Stimulated activated CD4-positive, alpha-beta T cell treated with anti-CD3 and anti-CD28 coated beads, Interleukin-12 subunit alpha, Interleukin-12 subunit beta, amount 100 ng/mL, for 4 hours (primary cell): ENCODE measurements at places on chromosomes 13 and 19.

DNA sequence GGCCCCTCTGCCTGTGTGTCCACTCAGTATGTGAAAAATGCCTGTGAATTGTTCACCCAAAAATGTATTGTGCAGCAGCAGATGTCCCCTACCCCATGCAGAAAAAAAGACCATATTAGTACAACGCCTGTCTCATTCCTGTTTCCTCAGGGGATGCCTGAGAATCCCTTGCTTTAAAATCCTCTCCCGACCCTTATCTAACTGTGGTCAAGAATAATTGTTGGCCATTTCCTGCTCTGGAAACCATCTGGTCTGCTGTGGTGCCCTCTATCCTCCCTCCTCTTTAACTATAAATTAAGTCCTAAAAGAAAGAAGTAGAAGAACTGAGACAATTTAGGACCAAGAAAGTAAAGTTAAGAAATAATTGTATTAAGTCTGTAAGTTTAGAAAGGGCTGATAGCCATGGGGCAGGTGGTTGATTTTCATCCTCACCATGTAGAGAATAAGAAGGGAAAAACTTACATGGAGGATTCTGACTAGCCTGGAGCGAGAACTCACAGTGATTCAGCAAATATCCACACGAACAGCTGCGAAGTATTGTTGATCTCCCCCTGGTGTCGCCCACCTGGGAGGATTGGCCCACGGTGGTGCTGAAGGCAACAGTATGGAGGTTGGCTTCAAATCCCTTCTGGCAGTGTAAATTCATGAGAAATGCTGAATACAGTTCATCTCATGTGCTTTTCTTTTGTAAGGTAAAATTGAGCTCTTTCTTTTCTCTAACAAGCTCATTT is 85.6 kb downstream of the COL4A2 start:
- DNase-seq, result no peak

GRCh38 chr19:39936020-39936419 is 1.6 kb upstream of the FCGBP start:
- DNase-seq, result no peak

GRCh38 chr13:79987761-79988160 is 353.2 kb downstream of the SPRY2 start:
- no peak for DNase-seq

- DNase-seq, result no peak
Observed at GRCh38 chr13:25675060-25675459, 303.3 kb downstream of the ATP8A2 start.

DNA sequence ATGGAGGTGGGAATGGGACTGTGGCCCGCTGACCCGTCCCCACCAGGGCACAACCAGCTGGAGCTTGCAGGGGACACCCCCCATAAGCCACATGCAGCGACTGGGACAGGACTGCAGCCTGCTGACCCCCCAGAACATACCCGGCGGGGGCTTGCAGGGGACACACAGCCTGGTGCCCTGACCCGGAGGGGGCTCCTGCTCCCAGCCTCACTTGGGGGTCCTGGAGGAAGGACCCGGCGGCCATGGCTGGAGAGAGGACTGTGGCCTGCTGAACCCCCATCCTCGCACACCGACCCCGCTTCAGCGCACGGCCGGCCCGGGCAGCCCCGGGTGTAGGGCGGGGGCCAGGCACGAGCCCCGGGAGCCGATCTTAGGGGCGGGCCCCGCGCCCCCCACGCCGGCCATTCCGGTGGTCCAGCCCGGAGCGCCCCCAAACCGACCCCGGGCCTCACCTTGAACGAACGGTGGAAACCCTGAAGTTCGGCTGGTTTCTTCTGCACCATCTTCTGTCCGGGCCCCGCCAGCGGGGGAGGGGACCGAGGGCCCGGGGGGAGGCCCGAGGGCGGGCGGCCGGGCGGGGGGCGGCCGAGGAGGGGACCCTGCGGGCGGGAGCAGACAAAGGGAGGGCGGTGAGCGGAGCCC is 574 bp downstream of the MKNK2 start:
- DNase-seq, result no peak

GRCh38 chr13:39144941-39145533 is 106.8 kb downstream of the NHLRC3 start:
- DNase-seq, result peak; percentile 10

GRCh38 chr19:35337097-35337983 is 8.4 kb downstream of the CD22 start:
- no peak for DNase-seq

GRCh38 chr13:46515803-46516202 is 37.2 kb upstream of the LRCH1 start:
- DNase-seq, result no peak

- DNase-seq, result no peak
Observed at GRCh38 chr13:40764587-40765403, 6.2 kb downstream of the MRPS31 start.

DNA sequence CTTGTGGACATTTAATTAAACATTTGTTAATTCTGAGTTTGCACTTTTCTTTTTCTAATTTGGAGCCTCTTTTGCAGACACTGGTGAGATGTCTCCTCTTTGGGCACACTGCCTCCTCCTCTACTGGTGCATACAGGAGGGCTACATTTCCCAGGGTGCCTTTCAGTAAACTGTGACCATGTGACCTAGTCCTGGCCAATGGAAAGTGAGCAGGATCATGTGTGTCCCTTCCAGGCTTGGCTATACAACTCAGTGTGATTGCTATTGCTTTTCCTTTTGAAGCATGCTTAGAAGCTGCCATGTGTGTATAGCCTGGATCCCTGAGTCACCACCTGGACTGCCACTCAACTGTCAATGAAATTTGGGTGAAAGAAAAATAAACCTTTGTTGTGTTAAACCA is 4.5 kb downstream of the IZUMO2 start:
- no peak for DNase-seq
